SJSA1 (cell line): ENCODE measurements at places on chromosomes 13 and 19. TPM values are rescaled to one million over a fixed set of nuclear protein-coding genes. Genes with fewer than 3 reads are reported as not detected.

GRCh38 chr13:83121896-83122295 is 760.4 kb downstream of the SLITRK1 start:
- DNase-seq: no peak

DNA sequence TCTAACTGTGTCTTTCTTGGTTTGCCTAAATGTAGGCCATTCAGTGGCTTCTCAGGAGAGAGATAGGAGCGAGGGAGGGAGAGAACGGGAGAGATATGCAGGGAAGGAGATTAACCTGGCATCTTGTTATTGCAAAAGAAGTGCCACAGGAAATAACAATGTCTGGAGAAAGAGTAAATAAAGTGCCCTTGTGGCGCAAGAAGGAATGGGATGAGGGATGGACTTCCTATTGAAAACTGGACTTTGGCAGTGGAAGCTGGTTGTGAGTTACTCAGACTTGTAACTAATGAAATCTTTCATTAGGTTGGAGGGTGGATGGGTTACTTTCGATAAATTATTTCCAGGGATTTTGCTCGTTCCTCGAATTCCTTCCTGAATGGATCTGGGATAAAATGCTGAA is 136.1 kb downstream of the LACC1 start:
- no peak for DNase-seq

FXYD3 gene
- not detected in 2 replicates for total RNA-seq

- no peak for DNase-seq
Observed at GRCh38 chr19:33562636-33563035, 41.0 kb upstream of the PEPD start.

PLVAP gene
- not detected in 2 replicates for total RNA-seq

KLC3 gene
- total RNA-seq: 0.37 TPM in 1 of 2 replicates, not detected in the other

SLC25A41 gene
- total RNA-seq: not detected in 2 replicates

- peak; percentile 72 for DNase-seq
Observed at GRCh38 chr19:46976845-46977320, 42.8 kb upstream of the NPAS1 start.

DNA sequence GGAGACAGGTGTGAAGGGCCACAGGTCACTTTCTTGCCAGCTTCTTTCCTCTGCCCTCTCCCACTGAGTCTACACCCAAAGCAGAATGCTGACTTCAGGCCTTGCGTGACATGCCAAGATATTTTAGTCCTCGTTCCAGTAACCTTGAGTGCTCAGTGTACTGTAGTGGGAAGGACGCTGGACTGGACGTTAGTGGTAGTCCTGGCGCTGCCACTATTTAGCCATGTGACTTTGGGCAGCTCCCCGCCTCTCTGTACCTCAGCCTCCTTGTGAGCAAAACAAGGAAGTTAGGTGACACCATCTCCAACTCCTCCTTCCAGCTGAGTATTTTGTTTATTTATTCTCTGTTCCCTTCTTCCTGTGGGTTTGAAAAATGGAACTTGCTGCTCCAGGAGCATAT is 86.1 kb downstream of the FRY start:
- no peak for DNase-seq

- DNase-seq: no peak
Observed at GRCh38 chr13:106517109-106517847, 18.2 kb downstream of the EFNB2 start.

GRCh38 chr19:37655301-37655688 is at the start of gene ZFP30:
Gene ZFP30, minus strand, starts transcription at chr19:37655465. Its CDS starts 7,643 bp downstream, at chr19:37647822.
- DNase-seq: peak; percentile 81

PLEKHF1 gene
- total RNA-seq: 7.2 and 8.0 TPM in 2 replicates

DNA sequence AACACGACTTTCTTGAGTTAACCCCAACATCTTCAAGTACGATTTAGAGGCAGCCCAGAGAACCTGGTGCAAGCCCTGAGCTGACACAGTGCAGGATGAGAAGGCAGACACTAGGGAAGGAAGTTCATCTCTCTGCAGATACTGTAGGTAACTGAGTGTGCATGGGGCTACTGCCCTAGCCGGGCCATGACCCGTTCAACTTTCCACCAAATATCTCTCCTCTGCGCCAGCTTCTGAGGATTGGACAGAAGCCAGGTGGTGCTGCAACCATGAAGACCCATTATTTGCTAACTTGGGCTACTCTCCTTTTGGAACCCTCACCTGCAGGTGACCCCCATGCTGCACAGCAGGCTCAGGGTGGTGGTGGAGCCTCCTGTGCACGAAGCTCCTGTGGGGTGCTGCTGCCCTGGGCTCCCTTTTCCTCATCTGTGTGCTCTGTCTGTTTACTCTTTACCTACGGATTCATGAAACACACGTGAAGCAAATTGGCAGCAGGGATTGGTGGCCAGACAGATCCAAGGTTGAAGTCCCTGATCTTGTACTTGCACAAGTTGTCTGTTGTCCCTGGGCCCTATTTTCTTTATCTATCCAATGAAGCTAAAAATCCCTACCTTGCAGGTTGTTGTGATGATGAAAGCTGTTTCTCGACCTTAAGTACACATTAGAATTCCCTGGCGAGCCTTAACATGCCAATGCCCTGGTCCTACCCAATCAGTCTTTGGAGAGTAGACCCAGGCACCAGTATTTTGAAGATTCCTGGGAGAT is 227.8 kb downstream of the LACC1 start:
- no peak for DNase-seq

C19orf73 gene
- total RNA-seq: 4.3 TPM in 1 of 2 replicates, not detected in the other

GRCh38 chr19:8373867-8374813 is 10.2 kb downstream of the ANGPTL4 start:
- no peak for DNase-seq

PRSS57 gene
- not detected in 2 replicates for total RNA-seq

- peak; percentile 69 for DNase-seq
Observed at GRCh38 chr19:52638601-52639000, 446 bp upstream of the ZNF83 start.

GRCh38 chr13:51825165-51825592 is 19.8 kb downstream of the TMEM272 start:
- no peak for DNase-seq
